ENCODE measurements at places on chromosomes 11 and 22.

- no peak for DNase-seq
Observed at GRCh38 chr11:2099516-2100349, 39.5 kb downstream of the IGF2 start.

GRCh38 chr11:17986007-17986710, 26.7 kb downstream of the SERGEF start:
- DNase-seq, result no peak

DNA sequence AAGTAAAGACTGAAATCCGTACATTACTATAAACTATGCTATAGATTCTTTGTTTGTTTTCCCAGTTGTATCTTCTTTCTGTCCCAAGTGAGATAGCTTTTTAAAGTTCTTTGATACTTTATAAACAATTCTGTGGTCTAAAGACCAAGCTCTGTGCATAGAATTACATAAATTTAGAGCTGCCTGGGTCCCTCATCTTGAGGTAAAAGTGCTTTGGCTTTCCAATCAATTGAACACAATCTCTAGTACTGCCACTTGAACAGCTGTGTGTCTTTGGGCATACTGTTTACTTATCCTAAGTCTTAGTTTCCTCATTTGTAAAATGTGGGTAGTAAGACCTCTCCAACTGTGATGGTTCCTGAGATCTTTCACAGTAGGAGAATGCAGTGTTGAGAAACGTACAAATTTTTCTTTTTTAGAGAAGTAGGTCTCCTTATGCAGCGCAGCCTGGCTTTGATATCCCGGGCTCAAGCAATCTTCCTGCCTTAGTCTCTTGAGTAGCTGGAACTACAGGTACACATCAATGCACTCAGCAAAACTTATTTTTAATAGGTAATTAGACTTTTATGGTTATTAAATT, 2.5 kb upstream of the EED start:
- DNase-seq, result no peak

GRCh38 chr11:118859973-118860372, 23.7 kb upstream of the CXCR5 start:
- no peak for DNase-seq

- no peak for DNase-seq
Observed at GRCh38 chr11:134633276-134633675, 221.2 kb upstream of the B3GAT1 start.

DNA sequence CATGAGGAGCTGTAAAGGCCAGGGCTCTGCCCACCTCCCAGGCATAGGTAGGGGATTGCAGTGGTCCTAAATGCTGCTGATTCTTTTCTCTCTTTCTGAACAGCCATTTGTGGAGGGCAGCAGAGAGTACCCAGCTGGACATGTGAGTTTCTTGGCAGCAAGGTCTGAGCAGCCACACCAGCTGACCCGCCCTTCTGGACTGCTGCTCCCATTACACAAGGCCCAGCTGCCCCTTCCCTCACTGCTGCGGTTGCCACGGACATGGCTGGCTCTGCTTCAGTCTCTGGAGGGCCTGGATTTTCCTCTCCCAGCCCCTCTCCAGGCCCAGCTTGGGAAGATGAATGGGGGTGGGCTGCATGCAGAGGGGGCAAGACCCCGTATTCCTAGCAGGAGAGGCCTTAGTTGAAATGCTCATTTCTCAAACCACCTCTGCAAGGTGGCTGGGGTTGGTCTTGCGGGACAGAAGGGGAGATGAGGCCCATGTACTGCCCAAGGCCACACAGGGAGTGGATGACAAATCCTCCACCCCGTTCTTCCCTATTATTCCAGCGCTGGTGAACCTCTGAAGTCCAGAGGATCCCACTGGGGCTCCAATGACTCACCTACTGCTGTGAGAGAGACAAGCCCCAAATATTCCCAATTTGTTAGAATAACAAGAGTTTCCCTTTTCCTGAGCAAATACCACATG, 4.6 kb downstream of the LGALS12 start:
- DNase-seq, result no peak

GRCh38 chr11:115670538-115671205, 166.5 kb upstream of the CADM1 start:
- peak; percentile 65 for DNase-seq

DNA sequence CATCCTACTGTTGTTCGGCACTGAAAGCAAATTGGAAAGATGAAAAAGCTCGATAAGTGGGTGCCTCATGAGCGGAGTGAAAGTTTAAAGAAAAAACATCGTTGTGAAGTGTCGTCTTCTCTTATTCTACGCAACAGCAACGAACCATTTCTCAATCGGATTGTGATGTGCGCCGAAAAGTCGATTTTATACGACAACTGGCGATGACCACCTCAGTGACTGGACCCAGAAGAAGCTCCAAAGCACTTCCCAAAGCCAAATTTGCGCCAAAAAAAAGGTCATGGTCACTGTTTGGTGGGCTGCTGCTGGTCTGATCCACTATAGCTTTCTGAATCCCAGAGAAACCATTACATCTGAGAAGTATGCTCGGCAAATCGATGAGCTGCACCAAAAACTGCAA, 58.4 kb upstream of the FBXO3 start:
- no peak for DNase-seq

- DNase-seq, result no peak
Observed at GRCh38 chr11:1412377-1413095, 22.8 kb downstream of the BRSK2 start.

GRCh38 chr11:465896-466530, 15.9 kb downstream of the PTDSS2 start:
- DNase-seq, result no peak

- no peak for DNase-seq
Observed at GRCh38 chr22:49638001-49638400, 189.7 kb downstream of the BRD1 start.

- DNase-seq, result no peak
Observed at GRCh38 chr22:38868286-38868721, 3.7 kb downstream of the CBX6 start.

- peak; percentile 95 for DNase-seq
Observed at GRCh38 chr11:126113515-126113957, 50.9 kb upstream of the CDON start.

DNA sequence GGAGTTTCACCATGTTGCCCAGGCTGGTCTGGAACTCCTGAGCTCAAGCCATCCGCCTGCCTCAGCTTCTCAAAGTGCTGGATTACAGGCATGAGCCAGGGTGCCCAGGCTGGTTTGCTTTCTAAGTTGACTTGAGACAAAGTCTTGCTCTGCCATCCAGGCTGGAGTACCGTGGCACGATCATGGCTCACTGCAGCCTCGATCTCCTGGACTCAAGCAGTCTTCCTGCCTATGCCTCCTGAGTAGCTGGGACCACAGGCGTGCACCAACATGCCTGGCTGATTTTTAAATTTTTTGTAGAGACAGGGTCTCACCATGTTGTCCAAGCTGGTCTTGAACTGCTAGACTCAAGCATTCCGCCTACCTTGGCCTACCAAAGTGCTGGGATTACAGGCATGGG, 31.0 kb downstream of the SNU13 start:
- DNase-seq, result no peak

DNA sequence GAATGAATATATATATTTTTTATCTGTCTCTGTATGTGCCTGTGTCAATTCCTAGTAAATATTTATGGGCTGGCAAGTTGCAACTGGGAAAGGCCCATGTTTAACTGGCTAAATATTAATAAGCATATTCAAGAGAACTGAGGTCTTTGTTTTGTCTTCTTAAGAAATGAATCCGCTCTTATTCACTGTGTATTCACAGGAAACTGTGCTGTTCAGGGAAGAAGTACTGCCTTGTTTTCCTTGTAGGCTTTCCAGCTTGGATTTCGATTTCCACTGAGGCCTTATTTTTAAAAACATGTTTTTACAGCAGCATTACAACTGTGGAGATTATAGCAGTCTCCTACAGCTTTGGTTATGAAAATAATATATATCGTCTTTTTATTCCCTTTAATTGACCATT, 64.7 kb downstream of the LDLRAD3 start:
- DNase-seq, result no peak

DNA sequence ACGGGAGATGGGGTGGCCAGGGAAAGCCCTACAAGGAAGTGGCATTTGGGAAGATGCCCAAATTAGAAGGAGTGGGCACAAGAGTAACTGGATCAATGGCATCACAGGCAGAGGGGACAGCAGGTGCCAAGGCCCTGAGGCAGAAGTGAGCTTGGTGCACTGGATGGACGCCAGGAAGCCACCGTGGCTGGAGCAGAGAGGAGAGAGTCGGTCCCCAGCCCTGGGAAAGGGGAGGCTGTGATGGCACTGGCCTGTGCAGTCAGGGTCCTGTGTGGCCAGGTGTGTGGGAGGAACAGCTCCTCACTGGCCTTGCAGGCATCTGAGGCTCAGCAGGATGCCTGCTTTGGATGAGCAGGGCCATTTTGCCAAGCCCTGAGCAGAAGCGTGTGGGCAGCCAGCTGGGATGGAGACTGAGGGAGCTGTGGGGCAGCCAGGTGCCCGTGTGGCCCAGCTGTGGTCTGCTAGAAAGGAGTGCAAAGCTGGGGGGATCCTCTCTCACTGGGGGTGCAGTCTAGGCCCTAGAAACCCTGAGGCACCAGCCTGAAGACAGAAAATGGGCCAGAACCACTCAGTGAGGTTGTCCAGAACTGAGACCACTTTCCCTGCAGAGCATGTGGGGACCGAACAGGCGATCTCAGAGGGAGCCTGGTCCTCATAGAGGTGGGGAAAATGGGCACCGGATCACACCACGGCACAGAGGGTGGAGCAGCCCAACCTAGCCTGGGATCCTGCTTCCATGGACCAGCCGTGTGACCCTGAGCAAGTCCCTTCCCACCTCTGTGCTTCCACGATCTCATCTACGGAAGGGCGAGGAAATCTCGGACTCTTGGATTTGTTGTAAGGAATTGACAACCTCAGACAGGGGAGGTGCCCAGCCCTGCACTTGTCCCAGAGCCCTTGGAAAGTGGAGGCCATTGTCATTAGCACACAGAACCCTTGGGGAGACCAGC, 78.6 kb upstream of the RTL6 start:
- no peak for DNase-seq

DNA sequence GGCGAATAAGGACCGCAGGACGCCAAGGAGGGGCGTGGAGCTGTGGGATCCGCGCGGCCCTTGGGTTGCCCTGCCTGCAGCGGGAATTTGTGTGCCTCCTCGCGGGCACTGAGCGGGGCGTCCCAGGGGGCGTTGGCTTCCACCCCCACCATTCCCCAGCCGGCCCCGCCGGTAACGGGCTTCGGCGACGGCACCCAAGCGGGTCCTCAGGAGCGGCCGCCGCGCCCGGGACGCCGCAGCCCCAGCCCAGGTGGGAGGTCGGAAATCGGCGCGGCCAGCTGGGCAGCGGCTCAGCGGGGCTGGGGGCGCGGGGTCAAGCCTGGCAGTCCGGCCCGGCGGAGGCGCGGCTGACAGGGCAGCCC, 320 bp downstream of the CLTCL1 start:
- DNase-seq, result peak; percentile 8

GRCh38 chr11:10302359-10302743, 2.5 kb upstream of the ADM start:
- no peak for DNase-seq
